ENCODE measurements at places on chromosomes 6 and 20. TPM values are rescaled to one million over a fixed set of nuclear protein-coding genes. Genes with fewer than 3 reads are reported as not detected.

Gene SRMS
- total RNA-seq, result not detected

Gene NFATC2
- not detected for total RNA-seq

Gene AVP
- total RNA-seq, result not detected

Gene NOTCH4
- 1.4 TPM for total RNA-seq

Gene BRPF3
- 20.9 TPM for total RNA-seq

Gene DLK2
- 0.66 TPM for total RNA-seq

Gene C20orf204
- total RNA-seq, result 1.2 TPM

Gene RNASET2
- 36.4 TPM for total RNA-seq

Gene ZSCAN23
- total RNA-seq, result 6.3 TPM

Gene JPH2
- 3.0 TPM for total RNA-seq

Gene GHRH
- total RNA-seq, result not detected

Gene DOK5
- total RNA-seq, result 14.6 TPM

Gene TFAP2D
- not detected for total RNA-seq

Gene RAD21L1
- total RNA-seq, result not detected

Gene PGC
- total RNA-seq, result not detected

Gene RPS18
- 3,212 TPM for total RNA-seq

Gene MTFR2
- total RNA-seq, result 8.1 TPM

Gene HLA-G
- total RNA-seq, result not detected

Gene BCAS1
- total RNA-seq, result 0.11 TPM

Gene FKBP1C
- total RNA-seq, result 0.12 TPM

Gene SAMHD1
- 20.6 TPM for total RNA-seq

Gene PTCHD4
- 1.5 TPM for total RNA-seq

Gene TRDN
- not detected for total RNA-seq

Gene FAM209A
- not detected for total RNA-seq

Data from uterine smooth muscle cell (primary cell).